ENCODE measurements at places on chromosomes 2 and 18.

DNA sequence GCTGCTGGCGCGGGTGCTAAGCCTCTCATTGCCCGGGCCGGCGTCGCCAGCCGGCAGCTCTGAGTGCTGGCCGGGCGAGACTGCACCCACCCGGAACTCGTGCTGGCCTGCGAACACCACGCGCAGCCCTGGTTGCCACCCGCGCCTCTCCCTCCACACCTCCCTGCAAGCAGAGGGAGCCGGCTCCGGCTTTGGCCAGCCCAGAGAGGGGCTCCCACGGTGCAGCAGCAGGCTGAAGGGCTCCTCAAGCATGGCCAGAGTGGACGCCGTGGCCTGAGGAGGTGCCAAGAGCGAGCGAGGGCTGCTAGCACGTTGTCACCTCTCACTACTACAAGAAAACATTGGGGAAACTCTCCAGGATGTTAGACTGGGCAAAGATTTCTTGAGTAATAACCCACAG, 98.6 kb downstream of the SPIRE1 start:
- DNase-seq: no peak

GRCh38 chr2:239073745-239074530, 226.1 kb downstream of the TWIST2 start:
- no peak for DNase-seq

DNA sequence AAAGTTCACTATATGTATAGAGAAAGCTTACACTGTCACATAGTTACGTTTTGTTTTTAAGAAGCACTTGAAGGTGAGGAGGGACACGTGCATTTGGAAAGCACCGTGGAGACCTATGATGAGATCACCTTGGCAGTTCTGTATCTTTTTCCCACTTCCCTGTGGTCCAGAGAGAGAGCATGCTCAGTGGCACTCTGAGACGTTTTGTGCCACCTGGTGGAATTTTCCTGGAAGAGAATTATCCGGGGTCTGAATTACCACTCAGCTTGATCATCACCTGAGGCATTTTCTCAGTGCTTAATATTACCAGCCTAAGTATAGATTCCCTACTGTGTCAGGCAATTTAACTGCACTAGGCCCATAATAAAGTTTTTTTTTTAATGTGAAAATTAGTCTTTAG, 469.4 kb upstream of the SMIM21 start:
- no peak for DNase-seq

DNA sequence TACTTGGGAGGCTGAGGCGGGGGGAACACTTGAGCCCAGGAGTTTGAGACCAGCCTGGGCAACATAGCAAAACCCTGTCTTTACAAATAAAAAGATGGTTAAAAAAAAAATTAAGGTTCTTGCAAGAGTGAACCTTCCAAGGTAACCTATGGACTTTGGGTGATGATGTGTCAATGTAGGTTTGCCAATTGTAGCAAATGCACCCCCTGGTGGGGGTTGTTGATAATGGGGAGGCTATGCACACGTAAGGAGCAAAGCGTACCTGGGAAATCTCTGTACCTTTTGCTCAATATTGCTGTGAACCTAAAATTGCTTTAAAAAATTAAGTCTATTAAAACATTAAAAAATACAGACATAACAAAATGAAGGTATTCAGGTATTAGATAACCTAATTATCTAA, 70.4 kb downstream of the CWC22 start:
- no peak for DNase-seq

GRCh38 chr2:143632751-143633374, 503.6 kb downstream of the ARHGAP15 start:
- no peak for DNase-seq
